ENCODE measurements at places on chromosomes 7 and 10.

DNA sequence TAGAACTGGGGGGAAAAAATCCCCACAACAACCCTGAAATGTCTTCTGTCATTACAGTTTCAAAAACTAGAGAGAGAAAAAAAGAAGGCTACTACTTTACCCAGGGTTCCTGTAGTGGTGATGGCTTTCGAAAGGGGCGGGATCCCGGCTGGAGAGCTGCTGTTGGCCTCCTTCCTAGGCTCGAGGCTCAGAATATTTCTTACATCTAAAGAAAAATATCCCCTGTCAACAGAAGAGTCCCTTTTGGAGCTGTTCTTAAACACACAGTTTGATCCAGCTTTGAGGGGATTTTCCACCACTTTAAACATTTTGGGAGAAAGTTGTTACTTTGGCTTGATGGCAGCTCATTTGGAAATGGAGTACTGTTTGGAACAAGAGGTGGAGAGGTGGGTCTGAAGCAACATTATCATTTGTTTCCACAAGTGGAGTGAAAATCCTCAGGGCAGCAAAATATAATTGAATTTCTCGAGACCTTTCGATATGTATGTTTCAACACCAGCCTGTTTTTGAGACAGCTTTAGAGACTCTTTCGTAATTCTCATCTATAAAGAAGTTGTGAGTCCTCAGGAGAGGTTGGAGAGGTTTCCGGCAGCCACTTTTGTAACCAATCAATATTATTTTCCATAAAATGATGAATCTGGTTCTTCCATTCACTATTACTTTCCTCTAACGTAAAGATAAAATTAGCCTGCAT, 5.1 kb downstream of the HOXA13 start:
- no peak for DNase-seq

GRCh38 chr10:103102195-103102594, 90.9 kb downstream of the NT5C2 start:
- DNase-seq = no peak

DNA sequence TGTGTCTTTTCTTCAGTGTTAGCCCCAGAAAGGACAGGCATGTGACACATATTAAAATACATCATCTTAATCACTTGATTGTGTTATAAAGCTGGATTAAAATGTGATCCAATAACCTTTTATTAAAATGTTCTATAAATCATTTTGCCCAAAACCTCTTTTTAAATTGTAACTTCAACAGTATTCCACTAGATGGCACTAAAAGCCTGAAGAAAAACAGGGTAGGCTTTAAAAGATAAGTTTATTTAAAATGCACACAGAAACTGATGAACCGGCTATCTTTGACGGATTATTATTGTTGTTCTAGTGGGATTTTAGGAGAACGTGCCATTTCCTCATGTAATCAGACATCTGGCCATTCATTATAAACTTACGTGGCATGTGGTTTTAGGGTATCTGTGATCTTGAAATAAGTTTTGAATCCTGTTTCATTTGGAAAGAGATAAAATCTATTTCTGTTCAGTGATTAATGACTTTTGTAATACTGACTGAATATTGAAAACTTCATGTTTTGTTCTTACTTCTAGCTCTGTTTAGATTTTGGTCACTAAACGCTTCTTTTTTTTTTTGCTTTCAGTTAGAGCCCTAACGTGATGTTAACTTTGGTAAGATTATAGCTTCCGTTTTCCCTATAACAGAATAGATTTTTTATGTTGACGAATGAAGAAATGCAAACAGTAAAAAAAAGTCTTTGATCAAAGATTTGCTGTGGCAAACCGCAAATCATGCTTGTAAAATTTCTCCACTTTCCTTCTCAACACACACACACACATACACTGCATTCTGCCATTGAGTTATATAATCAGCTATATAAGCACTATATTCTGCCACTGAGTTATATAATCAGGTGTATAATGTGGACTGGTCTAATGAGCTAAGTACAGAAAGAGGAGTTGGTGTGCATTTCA, 13.6 kb downstream of the VPS50 start:
- DNase-seq = peak; percentile 10

DNA sequence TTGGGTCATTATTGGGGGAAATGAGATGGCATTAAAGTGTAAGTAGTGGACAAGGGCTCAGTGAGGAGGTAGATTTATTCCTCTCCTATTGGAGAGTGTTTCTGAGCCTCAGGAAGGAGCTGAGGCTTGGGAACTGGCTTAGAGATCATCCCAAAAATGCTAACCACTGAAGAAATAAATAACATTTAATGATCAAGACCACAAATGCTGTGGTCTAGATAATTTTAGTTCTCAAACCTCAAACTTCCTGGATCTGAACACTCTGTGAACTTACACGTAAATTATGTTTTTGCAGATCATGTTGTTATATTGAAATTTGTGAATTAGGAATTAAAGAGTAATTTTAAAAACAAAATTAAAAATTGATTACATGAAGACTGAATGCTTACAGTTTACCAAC, 27.3 kb downstream of the MDFIC start:
- no peak for DNase-seq

GRCh38 chr7:122132341-122132740, 11.7 kb downstream of the AASS start:
- no peak for DNase-seq

- DNase-seq = no peak
Measured at GRCh38 chr10:12907656-12908055, 93.9 kb downstream of the CCDC3 start.

DNA sequence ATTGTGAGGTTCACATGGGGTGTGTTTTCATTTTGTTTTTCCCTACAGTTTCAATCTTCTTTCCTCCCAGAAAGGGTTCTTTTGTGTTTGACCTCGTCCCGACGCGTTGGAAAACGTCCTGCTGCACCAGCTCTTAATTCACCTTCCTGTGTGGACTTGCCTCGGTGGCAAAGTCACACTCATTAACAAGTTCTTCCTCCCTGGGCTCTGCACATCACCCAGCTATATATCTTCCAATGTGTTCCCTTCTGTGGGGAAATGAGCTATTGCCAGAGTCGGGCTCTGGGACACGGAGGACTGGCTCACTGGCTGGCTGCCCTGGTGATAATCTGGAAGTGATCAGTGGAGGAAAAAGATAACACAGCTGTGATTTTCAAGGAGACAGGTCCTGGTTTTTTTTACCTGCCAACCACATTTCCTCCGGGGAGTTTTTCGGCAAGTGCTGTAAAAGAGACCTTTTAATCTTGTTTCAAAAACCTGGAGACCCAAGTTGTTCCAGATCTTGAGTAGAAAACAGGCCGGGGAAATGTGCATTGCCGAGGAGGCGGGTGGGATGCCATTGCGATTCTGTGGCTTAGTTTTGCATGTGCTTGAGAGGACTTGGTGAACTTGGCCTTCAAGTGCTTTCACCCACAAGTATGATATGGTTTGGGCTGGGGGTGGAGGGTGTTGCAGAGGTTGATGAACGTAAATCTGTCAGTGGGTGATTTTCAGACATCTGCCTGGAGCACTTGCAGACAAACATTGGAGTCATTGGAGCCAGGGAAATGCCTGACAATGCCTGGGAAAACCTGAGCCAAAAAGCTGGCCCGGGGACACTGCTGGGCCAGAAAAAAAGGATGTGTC, 96.5 kb upstream of the CREB5 start:
- no peak for DNase-seq

GRCh38 chr7:92875719-92876118, 39.3 kb upstream of the CDK6 start:
- no peak for DNase-seq

GRCh38 chr7:32179567-32179966, 109.4 kb upstream of the PDE1C start:
- DNase-seq = no peak

Data from HEK293T (cell line).